HCT116 (cell line): ENCODE measurements at places on chromosomes 4 and X. TPM values are rescaled to one million over a fixed set of nuclear protein-coding genes. Genes with fewer than 3 reads are reported as not detected.

Gene ZNF157
- not detected for total RNA-seq

Gene CFAP47
- total RNA-seq, result not detected

Gene FAM53A
- 1.1 TPM for total RNA-seq

Gene ITIH6
- not detected for total RNA-seq

Gene FAT1
- total RNA-seq, result 676 TPM

Gene PROM1
- total RNA-seq, result 17.7 TPM

Gene DMRTC1
- total RNA-seq, result not detected

Gene MID1
- 48.8 TPM for total RNA-seq

Gene PCDH18
- total RNA-seq, result 0.17 TPM

Gene TCP11X2
- total RNA-seq, result not detected

Gene KLHL2
- 24.6 TPM for total RNA-seq

Gene ZBTB49
- total RNA-seq, result 3.9 TPM

Gene BEX1
- not detected for total RNA-seq

Gene DCLK2
- total RNA-seq, result 2.7 TPM

Gene GABRE
- 3.9 TPM for total RNA-seq

Gene SPANXN2
- total RNA-seq, result not detected

Gene GLRA2
- not detected for total RNA-seq

Gene CLCN5
- 6.1 TPM for total RNA-seq

Gene USP26
- not detected for total RNA-seq

Gene CSAG3
- total RNA-seq, result 44.1 TPM

Gene ERVMER34-1
- 17.5 TPM for total RNA-seq

Gene CXCR3
- not detected for total RNA-seq

Gene PGAM4
- not detected for total RNA-seq

Gene SLC10A3
- 16.2 TPM for total RNA-seq

Gene RHOH
- total RNA-seq, result 0.74 TPM

Gene TSPAN7
- total RNA-seq, result 2.9 TPM

Gene HS6ST2
- 24.6 TPM for total RNA-seq

Gene KIF4A
- 40.3 TPM for total RNA-seq

Gene IQCM
- 0.20 TPM for total RNA-seq

Gene SLC10A6
- total RNA-seq, result not detected

Gene CCDC149
- 5.3 TPM for total RNA-seq

Gene MAGEA11
- total RNA-seq, result not detected

Gene TMEM150C
- total RNA-seq, result 1.2 TPM

Gene ART3
- total RNA-seq, result not detected

Gene CD38
- not detected for total RNA-seq

Gene BEX5
- not detected for total RNA-seq

Gene GPC4
- total RNA-seq, result 9.7 TPM

Gene POU3F4
- not detected for total RNA-seq

Gene C4orf51
- not detected for total RNA-seq

Gene CLOCK
- 38.7 TPM for total RNA-seq

Gene HERC5
- total RNA-seq, result 7.2 TPM
